Left forelimb (tissue), 1 donor: ENCODE measurements at places on chromosomes 2 and 18.

- DNase-seq = peak; percentile 33
Observed at GRCh38 chr2:11809586-11810236, 63.3 kb downstream of the LPIN1 start.

- DNase-seq = no peak
Observed at GRCh38 chr18:49491534-49491856, 4.5 kb upstream of the C18orf32 start.

DNA sequence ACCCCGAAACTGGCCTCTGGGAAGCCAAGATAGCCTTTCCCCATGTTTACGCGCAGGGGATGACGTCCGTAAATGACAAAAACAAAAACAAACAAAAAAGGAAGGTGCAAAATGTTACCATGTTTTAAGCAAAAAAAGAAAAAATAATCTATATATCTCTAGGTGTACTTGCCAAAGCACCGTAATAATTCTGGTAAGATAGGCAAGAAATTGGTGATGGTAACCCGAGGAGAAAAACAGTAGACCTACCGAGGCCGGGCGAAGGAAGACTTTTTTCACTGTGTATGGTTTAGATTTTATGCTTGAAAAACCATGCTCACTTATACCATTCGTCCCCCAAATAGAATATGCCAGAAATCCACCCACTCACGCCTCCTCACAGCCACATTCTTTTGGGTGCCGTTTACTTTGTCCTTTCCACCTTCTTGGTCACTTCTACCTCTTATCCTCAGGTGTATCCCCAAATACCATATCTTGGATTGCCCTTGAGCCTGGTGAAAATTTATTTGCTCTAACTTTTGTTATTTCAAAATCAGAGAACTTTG, 8.0 kb downstream of the GATA6 start:
- DNase-seq = no peak

DNA sequence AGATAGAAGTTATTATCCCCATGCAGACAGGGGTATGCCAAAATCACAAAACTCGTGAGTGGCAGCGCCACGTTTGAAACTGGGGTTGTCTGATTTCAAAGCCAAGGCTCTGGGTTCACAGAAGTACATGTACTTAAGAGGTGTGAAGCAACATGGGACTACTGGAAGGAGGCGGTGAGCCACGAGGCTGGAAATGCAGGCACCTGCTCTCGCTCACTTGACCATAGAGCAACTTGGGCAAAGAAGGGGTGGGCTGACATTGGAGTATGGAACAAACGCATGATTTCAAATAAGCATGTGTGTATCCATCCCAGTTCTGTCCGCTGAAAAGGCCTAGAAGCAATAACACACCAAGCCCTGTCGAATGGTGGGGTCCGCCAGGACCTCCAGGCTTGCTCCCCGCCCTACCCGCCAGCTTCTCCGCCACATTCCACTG, 593 bp upstream of the ACTR2 start:
- no peak for DNase-seq

DNA sequence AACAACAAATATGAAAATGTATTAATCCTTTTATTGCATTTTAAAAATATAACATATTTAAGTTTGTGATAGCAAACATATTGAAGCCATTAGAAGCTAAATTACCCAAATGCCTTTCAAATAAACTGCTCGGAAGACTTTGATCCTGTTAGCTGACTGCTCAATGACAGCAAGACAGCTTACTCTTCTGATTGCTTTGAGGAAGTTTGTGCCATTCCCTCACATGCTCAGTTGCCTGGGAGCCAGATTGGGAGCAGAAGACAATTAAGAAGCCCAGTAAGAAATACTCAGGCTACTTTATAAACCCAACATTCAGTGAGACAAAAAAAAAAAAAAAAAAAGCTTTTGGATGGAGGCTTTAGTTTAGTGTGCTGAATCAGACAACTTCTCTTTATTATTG, 407.1 kb upstream of the SOX11 start:
- no peak for DNase-seq

GRCh38 chr2:8543383-8544170, 138.3 kb upstream of the ID2 start:
- DNase-seq = peak; percentile 66

GRCh38 chr2:167480232-167480985, 592.1 kb downstream of the XIRP2 start:
- no peak for DNase-seq

- DNase-seq = no peak
Observed at GRCh38 chr2:60450488-60450887, 103.0 kb downstream of the BCL11A start.

DNA sequence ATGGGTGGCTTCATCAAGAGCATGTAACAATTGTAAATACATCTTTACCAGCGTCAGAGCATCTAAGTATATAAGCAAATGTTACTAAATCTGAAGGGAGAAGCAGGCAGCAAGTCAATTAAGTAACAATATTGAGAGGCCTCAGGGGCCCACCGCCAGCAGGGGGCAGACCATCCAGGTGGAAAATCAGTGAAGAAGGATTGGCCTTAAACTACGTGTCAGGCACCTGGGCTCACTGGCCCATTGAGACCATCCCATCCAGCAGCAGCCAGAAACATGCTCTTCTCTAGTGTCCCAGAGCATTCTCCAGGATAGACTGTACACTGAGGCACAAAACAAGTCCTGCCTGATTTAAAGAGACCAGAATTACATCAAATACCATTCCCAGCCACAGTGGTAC, 96.2 kb upstream of the SNTG2 start:
- DNase-seq = no peak

- DNase-seq = no peak
Observed at GRCh38 chr2:37555457-37555856, 116.0 kb downstream of the CDC42EP3 start.

- no peak for DNase-seq
Observed at GRCh38 chr18:29084120-29084519, 907.2 kb upstream of the CDH2 start.

GRCh38 chr2:216083464-216084281, 2.0 kb downstream of the TMEM169 start:
- no peak for DNase-seq

DNA sequence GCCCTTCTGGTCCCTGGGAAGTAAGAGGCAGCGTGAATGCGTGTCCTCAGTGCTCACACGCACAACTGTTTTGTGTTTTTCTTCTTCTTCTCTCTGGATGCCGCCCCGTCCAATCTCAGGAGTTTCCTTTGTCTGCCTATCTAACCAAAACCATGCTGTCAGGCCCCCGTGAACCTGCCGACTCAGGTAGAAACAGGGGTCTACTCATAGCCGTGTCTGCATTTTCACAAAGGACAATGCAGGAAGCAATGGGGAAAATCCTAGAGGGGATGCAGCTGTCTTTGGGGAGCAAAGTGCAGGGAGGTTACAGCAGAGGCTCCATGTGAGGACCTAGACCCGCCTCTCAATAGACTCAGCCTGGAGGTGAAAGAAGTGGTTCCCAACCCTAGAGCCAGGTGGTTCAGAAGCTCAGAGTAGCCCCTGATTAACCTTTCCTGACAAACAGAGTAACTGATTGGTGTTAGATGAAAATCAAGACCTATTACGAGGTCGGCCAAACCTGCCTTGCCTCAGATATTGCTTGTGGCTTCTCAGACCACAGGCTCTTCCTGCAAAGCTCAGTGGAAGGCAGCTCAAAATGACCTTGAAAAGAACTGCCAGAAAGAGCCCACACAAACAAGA, 49.3 kb downstream of the CD226 start:
- no peak for DNase-seq

GRCh38 chr2:144526831-144527230, 6.9 kb upstream of the ZEB2 start:
- DNase-seq = no peak

- no peak for DNase-seq
Observed at GRCh38 chr2:26080356-26080755, 46.5 kb downstream of the RAB10 start.

GRCh38 chr18:1438967-1439366, 534.3 kb downstream of the ADCYAP1 start:
- no peak for DNase-seq

DNA sequence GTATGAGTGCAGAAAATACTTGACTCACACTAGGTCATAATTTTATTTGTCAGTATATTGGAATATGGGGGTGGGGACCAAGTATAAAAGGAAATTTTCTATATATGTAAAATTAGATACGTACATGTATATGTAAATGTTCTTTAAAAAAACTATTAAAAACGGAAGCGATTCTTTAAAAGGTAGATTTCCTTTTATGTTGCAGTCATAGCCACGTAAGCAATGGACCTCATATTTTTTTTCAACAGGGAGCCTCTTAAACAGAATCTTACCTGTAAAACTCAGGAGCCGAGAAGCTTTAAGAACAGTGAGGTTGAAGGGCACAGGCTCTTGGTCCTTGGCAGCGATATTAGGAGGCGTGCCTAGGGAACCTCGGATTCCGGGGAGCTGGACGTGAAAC, 3.3 kb downstream of the RHBDD1 start:
- no peak for DNase-seq

GRCh38 chr2:155546721-155547555, 785.6 kb downstream of the NR4A2 start:
- DNase-seq = no peak

- no peak for DNase-seq
Observed at GRCh38 chr2:171173087-171173486, 12.4 kb upstream of the TLK1 start.

- no peak for DNase-seq
Observed at GRCh38 chr2:138499684-138500083, 1.9 kb upstream of the SPOPL start.

DNA sequence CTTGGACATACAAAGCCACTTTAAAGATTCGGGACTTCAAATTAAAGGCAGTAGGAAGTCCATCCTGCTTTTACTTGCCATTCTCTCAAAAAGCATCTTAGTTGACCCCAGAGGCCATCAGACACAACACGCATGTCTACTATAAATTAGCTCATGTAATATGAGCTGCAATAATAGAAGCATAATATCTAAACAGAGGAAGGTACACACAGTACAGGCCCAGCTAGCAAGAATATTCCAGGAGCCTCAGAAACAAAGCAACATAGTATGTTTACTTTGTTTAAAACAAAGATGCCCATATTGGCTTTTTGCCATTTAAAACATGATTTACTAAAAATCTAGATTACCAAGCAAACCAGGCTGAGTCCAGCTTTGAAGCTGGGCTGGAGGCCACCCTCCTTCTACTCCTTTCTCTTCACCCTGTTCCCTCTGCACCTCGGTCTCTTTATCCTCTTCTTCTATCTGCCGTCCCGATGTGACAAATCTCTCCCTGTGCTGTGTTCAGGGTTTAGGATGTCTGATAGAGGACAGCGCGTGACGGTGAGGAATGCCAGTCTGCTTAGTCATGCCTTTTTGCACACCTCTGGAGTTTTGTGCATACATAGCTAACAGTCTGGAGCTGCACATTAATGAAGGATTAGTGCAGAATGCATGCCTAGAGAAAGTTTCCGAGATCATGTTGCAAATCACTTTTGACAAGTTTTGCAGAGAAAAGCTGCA, 28.2 kb downstream of the DTNA start:
- no peak for DNase-seq

- no peak for DNase-seq
Observed at GRCh38 chr2:135948141-135948540, 37.3 kb downstream of the DARS1 start.

- DNase-seq = peak; percentile 80
Observed at GRCh38 chr18:10560452-10561045, 34.7 kb downstream of the NAPG start.

GRCh38 chr2:37585295-37585908, 86.0 kb downstream of the CDC42EP3 start:
- DNase-seq = no peak

- no peak for DNase-seq
Observed at GRCh38 chr2:220442012-220442411, 814.6 kb downstream of the SLC4A3 start.

- peak; percentile 58 for DNase-seq
Observed at GRCh38 chr2:95268211-95269035, 5.8 kb upstream of the PROM2 start.

DNA sequence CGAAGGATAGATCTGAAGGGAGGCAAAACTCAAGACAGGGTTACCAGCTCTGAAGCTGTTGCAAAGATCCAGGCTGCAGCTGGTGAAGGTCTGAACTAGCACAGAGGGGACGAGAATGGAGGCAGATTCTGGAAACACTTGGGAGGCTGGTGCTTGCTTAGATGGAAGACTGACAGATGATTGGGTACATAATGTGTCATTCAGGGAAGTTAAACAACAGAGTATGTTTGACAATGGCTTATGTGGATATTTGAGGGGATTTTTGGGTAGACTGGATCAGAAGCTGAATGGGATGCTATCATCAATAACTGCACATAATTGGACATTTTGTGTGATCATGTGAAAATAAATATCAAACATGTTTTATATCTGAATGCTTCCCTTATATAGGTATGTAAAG, 2.3 kb upstream of the ZNF396 start:
- DNase-seq = no peak

DNA sequence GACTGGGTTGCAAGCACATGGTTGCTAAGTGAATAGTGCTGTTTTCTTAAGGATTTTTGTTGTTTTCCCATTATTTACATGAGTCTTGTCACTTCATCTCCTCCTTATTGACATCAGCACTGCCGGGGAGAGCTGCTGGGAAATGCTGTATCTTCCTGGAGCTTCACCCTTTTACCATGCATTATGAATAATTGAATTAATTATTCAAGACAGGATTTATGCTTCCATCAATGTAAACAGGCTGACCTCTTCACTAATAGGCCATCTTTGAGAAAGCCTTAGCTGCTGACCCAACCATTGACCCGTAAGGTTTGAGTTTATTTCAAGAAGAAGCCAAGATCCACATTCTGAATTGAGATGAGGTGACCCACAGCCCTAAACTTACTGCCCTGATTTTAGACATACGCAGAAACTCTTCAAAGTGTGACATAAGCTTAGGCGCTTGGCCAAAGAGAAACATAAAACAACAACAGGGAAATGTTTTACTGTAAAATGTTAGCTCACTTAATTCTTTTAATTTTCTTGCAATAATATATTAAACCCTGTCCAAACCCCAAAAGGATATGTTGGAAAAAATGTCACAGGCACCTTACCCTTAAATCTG, 365.5 kb upstream of the SYT4 start:
- DNase-seq = no peak

DNA sequence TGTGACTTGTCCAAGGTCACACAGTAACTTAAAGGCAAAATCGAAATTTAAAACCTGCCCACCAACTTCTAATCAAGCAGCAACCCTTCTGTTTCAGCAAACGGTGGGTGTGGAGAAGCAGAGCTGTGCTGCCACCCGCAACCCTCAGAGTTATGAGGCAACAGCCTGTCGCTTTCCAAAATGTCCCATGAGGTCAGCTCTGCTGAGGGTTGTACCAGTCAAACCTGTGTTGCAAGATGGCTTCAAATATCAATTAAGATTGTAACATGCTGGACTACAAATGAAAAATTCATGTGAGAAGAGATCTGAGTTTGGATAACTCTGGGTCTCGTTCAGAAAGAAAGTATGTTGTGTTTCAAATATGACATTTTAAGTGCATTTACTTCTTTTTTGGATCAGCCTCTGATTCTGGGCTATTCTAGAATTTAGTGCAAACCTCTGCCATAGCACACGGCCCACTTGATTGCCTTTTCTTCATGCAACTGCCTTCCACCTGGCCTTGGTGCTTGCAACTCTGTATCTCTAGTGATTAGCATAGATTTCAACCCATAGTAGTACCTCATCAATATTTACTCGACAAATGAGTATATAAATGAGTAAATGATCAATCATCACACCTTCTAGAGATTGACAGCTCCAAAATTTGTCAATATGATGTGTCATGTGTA, 69.3 kb downstream of the TIMM21 start:
- DNase-seq = no peak
